ENCODE measurements at places on chromosomes 12 and 14.

DNA sequence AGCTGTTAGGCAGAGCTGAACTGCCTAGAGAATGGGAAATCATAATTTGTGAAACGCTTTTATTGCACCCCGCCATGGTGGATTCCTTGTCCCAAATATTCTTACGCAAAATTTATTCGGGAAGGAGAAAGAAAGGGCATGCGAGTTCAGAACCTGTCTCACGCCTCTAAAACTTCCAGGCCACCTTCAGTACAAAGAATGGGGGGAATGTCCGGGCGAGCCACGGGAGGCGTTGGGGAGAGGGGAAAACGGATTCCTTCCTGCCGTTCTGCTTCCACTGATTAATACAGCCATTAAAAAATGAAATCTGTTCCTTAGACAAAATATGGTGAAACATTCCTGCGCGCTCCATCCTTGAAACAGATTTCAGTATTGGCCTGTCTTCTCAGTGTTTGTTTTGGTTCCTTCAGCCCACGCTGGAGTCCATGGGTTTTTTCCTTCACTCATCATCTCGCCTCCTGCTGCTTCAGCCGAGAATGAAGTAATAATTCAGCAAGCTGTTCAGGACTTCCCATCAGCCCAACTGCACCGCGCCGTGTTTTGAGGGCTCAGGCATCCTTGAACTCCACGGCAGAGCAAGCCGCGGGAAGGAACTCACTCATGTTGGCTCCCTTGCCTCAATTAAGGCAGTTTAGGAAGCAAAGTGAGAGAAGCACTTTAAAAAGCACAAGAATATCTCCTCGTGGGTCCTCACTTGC lies 47.7 kb upstream of the CDKN3 start:
- no peak for DNase-seq

GRCh38 chr12:3551386-3551785 lies 60.4 kb downstream of the PRMT8 start:
- no peak for DNase-seq

DNA sequence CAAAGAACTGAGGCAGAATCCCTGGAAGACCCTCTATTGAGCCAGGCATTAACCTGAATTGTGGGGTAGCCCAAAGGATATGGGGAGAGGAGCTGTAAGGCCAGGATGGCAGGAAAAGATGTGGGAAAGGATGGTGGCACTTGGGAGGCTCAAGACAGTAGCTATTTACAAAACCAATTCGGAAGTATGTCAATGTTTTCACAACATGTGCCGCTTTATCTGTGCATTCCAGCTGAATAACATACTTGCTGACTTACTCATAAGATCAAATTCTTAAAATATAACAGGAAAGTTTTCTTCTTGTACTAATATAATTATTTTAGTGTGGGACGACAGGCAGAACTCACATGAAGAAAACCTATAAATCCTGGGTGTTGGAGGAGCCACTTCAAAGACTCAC lies 10.6 kb downstream of the BBS10 start:
- DNase-seq = peak; percentile 13

GRCh38 chr14:33539918-33540357 lies 410.9 kb downstream of the EGLN3 start:
- no peak for DNase-seq

DNA sequence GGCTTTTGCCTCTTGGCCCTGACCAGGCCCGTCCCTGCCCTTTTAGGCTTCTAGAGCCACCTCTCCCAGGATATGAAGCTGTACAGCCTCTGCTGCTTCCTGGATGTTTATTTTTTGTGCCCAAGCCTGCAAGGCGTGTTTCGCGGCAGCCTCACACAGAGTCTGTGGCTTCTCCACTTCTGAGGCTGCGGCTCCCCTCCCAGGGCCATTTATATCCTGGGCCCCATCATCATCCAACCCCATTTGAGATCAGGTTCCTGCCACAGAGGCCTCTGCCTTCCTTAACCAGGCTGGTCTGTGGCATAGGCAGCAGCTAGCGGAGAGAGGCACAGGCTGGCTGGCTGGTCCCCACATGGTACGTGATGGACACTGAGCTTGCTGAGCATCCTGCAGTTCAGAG lies 114.1 kb upstream of the PWP1 start:
- DNase-seq = no peak

DNA sequence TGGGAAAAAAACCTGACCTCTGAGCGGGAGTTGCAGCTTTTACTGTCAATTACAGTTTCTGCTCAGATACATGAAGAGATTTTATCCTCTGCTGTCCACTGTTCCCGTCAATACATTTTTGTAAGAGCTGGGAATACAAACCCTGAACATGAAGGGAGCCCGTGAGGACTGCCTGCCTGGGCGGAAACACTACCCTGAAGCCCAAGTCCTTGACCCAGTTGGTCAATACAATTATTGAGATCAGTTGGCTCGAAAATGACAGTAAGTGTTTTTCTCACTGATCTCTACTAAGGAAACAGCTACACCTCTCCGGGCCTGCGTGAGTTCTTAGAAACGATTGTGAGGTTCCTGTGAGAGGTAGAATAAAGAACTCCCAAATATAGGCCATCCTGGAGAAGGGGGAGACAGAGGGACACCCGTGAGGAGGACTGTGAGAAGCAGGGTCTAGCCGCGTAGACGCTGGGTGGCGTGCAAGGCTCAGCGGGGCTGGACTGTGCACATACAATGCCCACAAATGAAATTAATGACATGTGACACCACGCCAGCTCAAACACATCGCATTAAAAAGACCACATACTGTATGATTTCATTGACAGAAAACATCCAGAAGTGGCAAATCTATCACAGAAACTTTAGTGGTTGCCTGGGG lies 509.5 kb downstream of the TMEM132D start:
- DNase-seq = no peak

GRCh38 chr12:6563448-6564050 lies 4.5 kb downstream of the NOP2 start:
- no peak for DNase-seq

DNA sequence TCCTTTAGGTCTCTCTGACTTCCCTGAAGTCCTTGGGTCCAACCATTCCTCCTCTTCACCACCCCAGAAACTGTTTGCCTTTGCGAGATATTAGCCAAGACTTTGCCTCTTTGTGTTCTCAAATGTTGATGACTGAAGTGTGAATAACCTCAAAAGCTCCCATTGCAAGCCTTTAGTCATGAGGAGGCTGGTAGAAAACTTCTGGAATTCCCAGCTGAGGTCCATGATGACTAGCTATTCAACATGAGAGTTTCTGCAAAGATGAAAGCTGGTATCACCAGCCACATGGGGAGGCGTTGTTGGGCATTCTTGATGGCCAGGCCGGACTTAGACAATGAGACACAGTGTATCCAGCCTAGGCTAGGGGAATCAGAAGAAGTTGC lies 111.7 kb downstream of the TBX5 start:
- DNase-seq = no peak

All from BJ (cell line).